ENCODE measurements at places on chromosomes 11 and 22.

- no peak for DNase-seq
Measured at GRCh38 chr11:45450189-45450588, 164.0 kb upstream of the SYT13 start.

DNA sequence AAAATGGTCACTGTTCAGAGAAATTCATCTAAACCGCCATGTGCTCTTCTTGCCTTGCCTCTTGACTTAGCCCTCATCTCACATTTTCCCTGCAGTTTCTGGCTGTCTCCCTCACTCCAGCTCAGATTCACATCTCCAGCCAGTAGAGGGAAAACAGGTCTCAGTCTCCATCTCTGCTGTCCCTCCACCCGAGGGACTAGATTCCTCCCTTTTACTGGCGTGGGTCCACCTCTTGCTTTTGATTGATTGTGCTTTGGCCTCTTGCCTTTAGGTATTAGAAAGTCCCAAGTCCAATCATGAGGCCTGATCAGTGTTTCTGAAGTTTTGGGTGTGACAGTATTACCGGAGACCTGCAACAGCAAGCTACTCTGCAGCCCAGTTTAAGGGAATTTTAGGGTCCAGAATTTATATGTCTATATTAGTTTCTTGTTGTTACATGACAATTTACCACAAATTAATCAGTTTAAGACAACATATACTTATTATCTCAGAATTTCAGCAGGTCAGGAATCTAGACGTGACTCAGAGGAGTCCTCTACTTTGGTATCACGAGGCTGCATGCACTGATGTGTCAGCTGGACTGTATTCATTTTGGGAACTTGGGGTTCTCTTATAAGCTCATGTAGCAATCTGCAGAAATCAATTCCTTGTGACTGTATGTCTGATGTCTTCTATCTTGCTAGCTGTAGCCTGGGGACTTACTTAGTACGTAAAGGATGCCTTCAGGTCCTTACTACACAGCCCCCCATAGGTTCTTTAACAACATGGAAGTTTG, 805.2 kb upstream of the CCDC90B start:
- no peak for DNase-seq

GRCh38 chr22:36937319-36938027, 24.0 kb downstream of the CSF2RB start:
- DNase-seq, result no peak

GRCh38 chr11:120137187-120137610, 714 bp downstream of the TRIM29 start:
- no peak for DNase-seq

DNA sequence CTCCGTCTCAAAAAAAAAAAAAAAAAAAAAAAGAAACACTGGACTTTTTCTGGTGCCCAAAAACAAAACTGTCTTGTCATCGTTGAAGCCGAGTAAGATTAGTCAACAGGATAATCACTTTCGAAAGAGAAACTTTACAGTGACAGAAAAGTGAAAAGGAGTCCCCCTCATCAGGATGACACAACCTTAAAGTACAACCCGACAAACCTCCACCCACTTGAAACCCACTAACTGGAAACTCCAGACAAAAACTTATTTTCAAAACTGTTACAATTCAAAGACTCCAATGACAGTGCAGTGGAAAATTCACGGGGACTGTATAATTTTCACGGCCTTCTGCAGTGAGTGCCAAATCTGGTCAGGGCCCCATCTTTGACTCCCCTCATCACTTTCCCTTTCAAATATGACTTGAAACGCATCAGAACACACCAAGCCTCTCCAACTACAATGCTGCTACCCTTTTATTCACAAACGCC, 1.3 kb downstream of the DENND5A start:
- DNase-seq, result no peak

DNA sequence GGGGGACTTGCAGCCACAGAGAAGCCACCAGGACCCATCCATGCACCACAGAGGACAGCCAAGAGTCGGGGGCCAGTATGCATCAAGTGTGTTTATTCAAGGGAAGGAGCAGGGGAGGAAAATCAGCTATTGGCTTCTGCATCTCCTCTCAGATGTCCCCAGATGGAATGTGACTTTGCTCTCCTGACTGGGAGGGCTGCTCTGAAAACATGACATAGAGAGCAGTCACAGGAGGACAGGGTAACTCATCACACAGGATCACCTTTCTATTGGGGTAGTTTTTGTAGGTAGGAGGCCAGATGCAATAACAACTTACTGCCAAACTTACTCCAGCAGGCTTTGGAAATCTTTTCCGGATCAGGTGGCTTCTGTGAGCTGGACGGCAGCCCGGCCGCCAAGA, 121.0 kb upstream of the OPCML start:
- DNase-seq, result no peak

- DNase-seq, result peak; percentile 75
Measured at GRCh38 chr11:12800032-12800671, 125.9 kb downstream of the TEAD1 start.

Data from NCI-H524 treated with DMSO at 0.1 percent for 48 hours (cell line).